Natural killer cell treated with Interleukin-12 subunit alpha and Interleukin-12 subunit beta and Interleukin-15 and Interleukin-18, amount 100 ng/mL, for 72 hours (primary cell): ENCODE measurements at places on chromosomes 4 and X. TPM values are rescaled to one million over a fixed set of nuclear protein-coding genes. Genes with fewer than 3 reads are reported as not detected.

DNA sequence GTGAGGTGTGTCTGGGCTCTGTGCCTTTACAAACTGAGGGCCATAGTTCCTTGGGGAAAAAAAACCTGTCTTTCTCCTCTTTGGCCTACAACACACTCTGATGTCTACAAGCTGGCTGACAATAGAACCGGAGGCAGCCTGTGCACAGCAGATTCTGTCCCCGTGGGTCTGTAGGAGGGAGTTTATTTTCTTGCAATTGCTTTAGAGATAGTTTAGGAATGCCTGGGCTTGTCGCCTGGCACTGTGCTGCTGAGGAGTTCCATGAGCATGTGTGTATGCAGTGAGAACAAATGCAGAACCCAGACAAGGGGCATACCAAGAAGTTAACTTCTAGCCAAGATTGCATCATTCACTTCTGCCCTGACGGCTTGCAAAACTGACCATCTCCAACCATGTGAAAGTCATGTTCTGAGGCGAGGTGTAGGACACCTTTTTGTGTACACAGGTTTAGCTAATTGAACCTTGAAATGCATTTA, 54.1 kb downstream of the CCNI start:
- peaks cover 9% of the 10 kb centered on the region for H3K4me1 ChIP-seq
- no peak overlapping the region for H3K4me3 ChIP-seq
- H3K27me3 ChIP-seq, result no peaks in the 10 kb centered on the region

DNA sequence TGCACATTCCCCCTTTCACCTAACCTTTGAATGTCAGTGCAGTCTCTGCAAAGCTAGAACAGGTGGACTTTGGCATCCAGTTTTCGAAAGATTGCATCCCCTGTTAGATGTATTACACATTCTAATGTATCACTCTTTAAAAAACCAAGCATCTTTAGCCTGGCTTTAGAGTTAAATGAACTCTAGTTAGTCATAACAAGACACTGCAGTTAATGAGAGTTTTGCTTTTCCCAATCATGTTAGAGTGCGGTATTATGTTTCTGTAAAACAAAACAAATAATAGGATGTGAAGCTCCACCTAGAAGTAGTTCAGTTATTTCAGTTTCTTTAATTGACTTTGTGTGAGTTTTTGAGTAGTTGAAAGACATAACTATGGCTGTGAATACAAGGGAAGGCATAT, 42.2 kb downstream of the PARM1 start:
- peaks cover 12% of the 10 kb centered on the region for H3K36me3 ChIP-seq
- H3K4me1 ChIP-seq, result no peaks in the 10 kb centered on the region
- H3K27me3 ChIP-seq, result peaks cover 3% of the 10 kb centered on the region

GRCh38 chrX:71292669-71293365, 8.7 kb upstream of the ITGB1BP2 start:
- no peak overlapping the region for H3K4me3 ChIP-seq
- H3K27ac ChIP-seq, result no peak overlapping the region
- DNase-seq, result no peak
- peaks cover 20% of the 10 kb centered on the region for H3K36me3 ChIP-seq
- peaks cover 12% of the 10 kb centered on the region for H3K4me1 ChIP-seq

DNA sequence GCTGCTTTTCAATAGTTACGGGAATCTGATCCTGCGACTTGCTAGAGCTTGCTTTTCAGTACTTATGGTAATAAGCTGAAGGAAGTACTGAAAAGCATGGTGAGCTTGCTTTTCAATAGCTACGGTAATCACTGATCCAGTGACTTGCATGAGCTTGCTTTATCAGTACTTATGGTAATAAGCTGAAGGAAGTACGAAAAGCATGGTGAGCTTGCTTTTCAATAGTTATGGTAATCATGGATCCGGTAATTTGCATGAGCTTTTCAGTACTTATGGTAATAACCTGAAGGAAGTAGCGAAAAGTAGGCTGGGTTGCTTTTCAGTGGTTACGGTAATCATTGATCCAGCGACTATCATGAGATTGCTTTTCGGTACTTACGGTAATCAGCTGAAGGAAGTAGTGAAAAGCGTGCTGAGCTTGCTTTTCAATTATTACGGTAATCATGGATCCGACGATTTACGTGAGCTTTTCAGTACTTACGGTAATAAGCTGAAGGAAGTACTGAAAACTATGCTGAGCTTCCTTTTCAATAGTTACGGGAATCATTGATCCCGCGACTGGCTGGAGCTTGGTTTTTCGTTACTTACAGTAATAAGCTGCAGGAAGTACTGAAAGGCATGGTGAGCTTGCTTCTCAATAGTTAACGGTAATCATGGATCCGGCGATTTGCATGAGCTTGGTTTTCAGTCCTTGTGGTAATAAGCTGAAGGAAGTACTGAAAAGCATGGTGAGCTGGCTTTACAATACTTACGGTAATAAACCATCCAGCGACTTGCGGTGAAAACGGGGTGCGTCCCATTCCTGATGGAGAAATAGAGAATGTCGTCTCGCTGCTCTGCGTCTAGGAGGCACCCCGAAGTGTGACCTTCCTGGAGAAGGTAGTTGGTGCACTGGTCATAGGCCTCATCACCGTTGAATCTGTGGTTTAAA, 6.5 kb downstream of the CRLF2 start:
- H3K27ac ChIP-seq, result no peak overlapping the region
- H3K4me3 ChIP-seq, result peak overlapping the region; percentile 58
- H3K36me3 ChIP-seq, result no peaks in the 10 kb centered on the region
- peaks cover 20% of the 10 kb centered on the region for H3K4me1 ChIP-seq
- peaks cover 7% of the 10 kb centered on the region for H3K27me3 ChIP-seq

DNA sequence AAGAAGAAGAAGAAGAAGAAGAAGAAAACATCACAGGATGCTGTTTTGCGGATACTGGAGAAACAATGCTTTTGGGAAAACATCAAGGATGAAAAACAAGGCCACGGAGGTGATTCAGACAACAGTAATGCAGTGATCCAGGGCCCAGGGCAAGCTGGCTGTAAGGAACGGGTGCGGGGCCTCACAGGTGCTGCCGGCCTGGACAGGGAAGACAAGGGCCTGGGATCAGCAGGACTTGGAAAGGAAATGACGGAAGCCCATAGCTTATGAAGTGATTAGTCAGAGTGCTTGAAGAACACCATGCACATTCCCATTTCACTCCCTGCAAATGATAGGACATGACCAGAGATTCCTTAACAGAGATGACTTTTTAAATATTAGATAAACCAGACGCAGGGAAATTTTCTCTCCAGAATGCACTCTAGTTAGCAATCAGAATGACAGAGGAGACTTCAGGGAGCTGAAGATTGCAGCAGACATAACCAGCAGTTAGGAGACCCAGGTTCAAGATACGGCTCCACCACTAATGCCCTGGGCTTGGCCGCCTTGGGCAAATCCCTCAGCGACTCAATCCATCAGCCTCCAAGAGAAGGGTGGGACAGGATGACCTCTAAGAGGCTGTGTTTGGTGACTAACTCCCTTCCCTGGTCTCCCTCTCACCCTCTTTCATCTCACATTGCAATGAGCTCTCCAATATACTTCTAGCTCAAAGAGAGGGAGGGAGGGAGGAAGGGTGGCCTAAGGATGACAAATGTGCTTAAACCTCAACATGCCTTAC, 54.1 kb downstream of the APBB2 start:
- peaks cover 7% of the 10 kb centered on the region for H3K27me3 ChIP-seq
- no peak overlapping the region for H3K27ac ChIP-seq
- no peaks in the 10 kb centered on the region for H3K4me1 ChIP-seq
- H3K36me3 ChIP-seq, result no peaks in the 10 kb centered on the region
- DNase-seq, result no peak

DNA sequence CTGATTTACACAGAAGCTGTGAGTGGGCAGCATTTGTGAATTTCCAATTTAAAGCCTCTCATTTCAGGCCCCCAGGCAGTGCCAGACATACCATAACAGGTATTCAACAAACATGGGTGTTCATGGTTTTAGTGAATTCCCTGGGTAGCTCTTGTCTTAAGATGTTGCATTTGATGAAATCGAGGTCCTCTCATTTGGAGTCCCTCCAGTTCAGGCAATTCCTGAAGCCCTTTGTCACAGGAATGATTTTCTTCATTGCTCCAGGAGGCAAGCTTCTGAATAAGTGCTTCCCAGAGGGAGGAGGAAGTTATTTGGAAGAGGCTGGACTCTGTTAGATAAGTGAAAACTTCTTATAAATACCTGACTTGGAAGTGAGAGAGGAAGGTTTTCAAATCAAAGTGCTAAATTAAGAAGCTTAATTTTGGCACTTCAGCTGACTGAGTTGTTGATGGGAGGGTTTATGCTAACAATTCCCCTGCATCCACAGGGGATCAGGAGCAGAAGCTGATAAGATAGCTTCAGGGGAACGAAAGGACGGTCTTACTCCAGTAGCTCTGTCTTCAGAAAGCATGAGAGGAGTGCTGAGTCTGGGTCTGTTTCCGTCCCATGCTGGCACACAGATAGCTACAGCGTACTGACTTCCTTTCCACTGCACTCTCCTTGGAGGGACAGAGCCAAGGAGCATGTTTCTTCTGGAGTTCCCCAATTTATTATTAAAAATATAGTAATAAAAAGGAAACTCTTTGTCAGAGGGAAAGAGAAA, 543.1 kb downstream of the GBA3 start:
- DNase-seq, result no peak
- H3K27ac ChIP-seq, result no peak overlapping the region
- H3K4me1 ChIP-seq, result no peaks in the 10 kb centered on the region
- no peak overlapping the region for H3K4me3 ChIP-seq

- no peak overlapping the region for H3K27ac ChIP-seq
- H3K27me3 ChIP-seq, result no peaks in the 10 kb centered on the region
- no peak for DNase-seq
- H3K36me3 ChIP-seq, result no peaks in the 10 kb centered on the region
Observed at GRCh38 chr4:107468812-107469211, 251.2 kb downstream of the PAPSS1 start.

- no peaks in the 10 kb centered on the region for H3K27me3 ChIP-seq
- H3K27ac ChIP-seq, result no peak overlapping the region
- no peak for DNase-seq
Observed at GRCh38 chrX:72019487-72019886, 108.8 kb downstream of the NHSL2 start.

- H3K36me3 ChIP-seq, result no peaks in the 10 kb centered on the region
- peaks cover 4% of the 10 kb centered on the region for H3K4me1 ChIP-seq
- peaks cover 33% of the 10 kb centered on the region for H3K27me3 ChIP-seq
- no peak for DNase-seq
- no peak overlapping the region for H3K27ac ChIP-seq
Observed at GRCh38 chrX:12768491-12768890, 22.7 kb upstream of the PRPS2 start.

DNA sequence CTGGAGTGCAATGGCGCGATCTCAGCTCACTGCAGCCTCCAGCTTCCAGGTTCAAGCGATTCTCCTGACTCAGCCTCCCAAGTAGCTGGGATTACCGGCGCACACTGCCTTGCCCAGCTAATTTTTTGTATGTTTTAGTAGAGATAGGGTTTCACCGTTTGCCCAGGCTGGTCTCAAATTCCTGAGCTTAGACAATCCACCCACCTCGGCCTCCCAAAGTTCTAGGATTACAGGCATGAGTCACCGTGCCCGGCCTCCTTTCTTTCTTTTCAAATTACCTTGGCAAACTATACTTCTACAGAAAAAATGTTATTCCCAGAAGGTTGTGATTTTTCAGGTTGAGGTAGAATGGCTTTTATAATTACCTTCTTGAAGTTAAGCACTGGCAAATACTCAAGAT, 321.9 kb upstream of the PRPS2 start:
- H3K36me3 ChIP-seq, result no peaks in the 10 kb centered on the region
- H3K27ac ChIP-seq, result no peak overlapping the region
- H3K4me1 ChIP-seq, result no peaks in the 10 kb centered on the region
- H3K4me3 ChIP-seq, result no peak overlapping the region

- H3K27me3 ChIP-seq, result peaks cover 8% of the 10 kb centered on the region
- H3K4me1 ChIP-seq, result no peaks in the 10 kb centered on the region
- H3K36me3 ChIP-seq, result peaks cover 6% of the 10 kb centered on the region
- DNase-seq, result no peak
- peak within 1 kb of the TSS; percentile 32 for H3K4me3 ChIP-seq
Observed at GRCh38 chr4:167234316-167234881, at the start of gene SPOCK3. Gene SPOCK3 (minus strand): TSS chr4:167234494.

DNA sequence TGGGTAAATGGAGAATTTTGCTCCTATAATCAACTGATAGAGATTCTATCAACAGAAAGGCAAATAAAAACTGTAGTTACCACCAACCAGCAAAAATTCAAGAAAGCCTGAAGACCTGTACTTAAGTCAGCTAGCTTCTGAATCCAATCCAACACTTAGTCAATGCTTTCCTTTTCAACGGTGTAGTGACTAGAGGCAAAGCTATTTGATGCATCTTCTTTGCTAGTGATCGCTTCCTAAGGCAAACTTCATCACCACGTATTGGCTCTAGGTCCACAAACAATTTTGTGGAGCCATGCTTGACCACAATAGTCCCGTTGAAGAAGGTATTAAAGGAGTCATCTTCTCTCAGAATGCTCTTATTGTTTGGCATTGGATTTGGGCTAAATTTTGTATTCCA, 25.0 kb upstream of the UBA6 start:
- no peak for DNase-seq
- H3K36me3 ChIP-seq, result peaks cover 5% of the 10 kb centered on the region
- H3K27me3 ChIP-seq, result no peaks in the 10 kb centered on the region
- peaks cover 10% of the 10 kb centered on the region for H3K4me1 ChIP-seq
- H3K4me3 ChIP-seq, result no peak overlapping the region

GRCh38 chrX:111040377-111041017, 55.5 kb upstream of the PAK3 start:
- H3K27ac ChIP-seq, result no peak overlapping the region
- no peaks in the 10 kb centered on the region for H3K27me3 ChIP-seq
- no peaks in the 10 kb centered on the region for H3K36me3 ChIP-seq
- H3K4me3 ChIP-seq, result no peak overlapping the region
- no peak for DNase-seq
- peaks cover 9% of the 10 kb centered on the region for H3K4me1 ChIP-seq

DNA sequence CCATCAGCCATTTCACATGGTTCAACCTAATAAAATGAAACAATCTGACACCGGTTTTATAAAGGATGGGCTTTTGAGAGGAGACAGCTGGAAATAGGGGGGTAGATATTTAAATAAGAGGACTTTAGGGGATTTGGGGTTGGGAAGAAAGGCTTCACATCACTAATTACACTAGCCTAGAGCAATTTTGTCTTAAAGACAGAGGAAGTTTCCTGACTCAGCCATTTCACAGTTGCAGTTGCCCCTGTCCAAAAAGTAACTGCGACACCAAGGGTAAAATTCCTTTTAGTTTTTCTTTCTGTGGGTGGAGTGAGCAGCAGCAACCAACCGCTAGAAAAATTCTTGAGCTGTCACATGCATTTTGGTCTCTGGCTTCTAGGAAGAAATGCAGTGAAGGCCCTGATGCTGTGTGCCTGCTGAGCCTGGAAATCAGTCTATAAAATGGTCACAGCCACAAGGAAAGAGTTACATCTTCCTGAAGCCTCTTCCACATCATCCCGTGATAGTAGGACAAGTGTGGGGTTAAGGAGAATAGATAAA, 233.6 kb downstream of the ZNF674 start:
- no peaks in the 10 kb centered on the region for H3K27me3 ChIP-seq
- no peaks in the 10 kb centered on the region for H3K36me3 ChIP-seq
- no peak for DNase-seq

- peak overlapping the region; percentile 89 for H3K4me3 ChIP-seq
- no peaks in the 10 kb centered on the region for H3K27me3 ChIP-seq
- peaks cover 60% of the 10 kb centered on the region for H3K4me1 ChIP-seq
Observed at GRCh38 chr4:56655209-56655626, 25.9 kb downstream of the HOPX start.

P2RY10 gene
- total RNA-seq, result 10.1 TPM

ASMT gene
- 1.7 TPM for total RNA-seq

SHROOM2 gene
- total RNA-seq, result 0.08 TPM

HEPH gene
- not detected for total RNA-seq

SLC26A1 gene
- total RNA-seq, result not detected

SULT1E1 gene
- total RNA-seq, result not detected

PWWP3B gene
- total RNA-seq, result not detected

CLIC2 gene
- not detected for total RNA-seq

LDB2 gene
- total RNA-seq, result 0.64 TPM
